ENCODE measurements at places on chromosomes 6 and 20.

DNA sequence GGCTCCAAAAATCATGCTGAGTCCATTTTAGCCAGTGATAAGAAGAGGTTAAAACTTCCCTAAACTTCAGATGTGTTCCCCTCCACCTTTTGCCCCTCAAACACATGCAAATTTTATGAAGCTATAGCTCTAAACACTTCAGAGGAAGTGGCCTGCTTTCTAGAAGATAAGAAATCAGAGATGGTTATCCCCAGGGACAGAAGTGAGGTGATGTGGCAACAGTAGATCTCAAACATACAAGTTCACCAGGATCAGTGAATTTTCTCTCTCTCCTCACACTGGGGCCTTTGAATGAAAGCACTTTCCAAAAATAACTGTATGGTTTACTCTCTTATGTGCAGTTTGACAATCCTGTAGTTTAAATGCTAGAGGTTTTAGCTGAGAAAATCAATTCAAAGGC, 332.0 kb downstream of the BTBD9 start:
- DNase-seq, result no peak

- no peak for DNase-seq
These were observed 33.3 kb downstream of the JPH2 start for GRCh38 chr20:44153636-44154043.

DNA sequence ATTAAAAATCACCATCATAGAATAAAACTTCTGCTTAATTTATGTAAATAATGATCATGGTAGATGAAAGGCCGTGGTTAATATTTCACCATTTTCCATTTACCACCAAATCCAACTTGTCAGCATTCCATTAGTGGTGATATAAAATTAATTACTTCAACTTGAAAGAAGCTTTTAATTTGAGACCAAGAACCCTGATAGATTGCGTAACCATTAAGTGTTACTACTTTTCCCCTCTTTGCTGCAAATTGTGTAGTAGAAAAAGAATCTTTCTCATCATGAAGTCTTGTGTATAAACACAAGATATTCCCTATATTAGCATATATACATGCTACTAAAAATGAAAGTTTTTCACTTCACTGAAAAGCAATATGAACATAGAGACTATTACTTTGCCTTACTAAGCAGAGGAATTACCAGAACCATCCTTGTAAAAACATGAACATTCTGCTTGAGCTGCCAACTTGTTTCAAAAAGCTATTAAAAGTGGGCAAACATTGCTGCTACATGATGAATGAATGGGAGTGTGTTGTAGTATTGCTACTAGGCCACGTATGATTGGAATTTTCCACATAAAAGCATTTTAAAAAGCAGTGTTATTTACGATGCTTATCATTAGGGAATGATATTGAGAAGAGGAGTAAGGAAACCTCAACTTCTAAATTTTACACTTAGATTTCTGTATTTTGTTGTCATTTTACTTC, 35.0 kb downstream of the STX11 start:
- no peak for DNase-seq

GRCh38 chr6:42745083-42745639, 742 bp downstream of the TBCC start:
- peak; percentile 19 for DNase-seq

DNA sequence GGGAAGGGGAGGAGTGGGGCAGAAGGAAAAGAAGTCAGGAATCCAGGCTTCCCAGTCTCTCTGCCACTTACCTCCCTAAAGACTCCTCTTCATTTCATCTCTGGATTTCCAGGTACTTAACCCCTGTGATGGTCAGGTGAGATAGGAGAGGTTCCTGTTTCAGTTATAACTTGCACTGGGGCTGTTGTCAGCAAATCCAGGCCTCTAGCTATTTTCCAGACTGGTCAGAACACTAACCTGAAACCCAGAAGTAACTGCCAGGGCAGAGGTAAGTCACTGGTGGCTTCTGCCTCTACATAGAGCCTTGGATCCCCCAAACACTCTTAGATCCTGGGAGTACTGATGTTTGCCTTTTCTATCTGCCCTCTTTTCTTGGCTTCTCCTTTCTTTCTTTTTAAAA, 233.5 kb upstream of the TAB2 start:
- DNase-seq, result no peak

All from stimulated activated CD4-positive, alpha-beta T cell treated with anti-CD3 and anti-CD28 coated beads, Interleukin-1b, Interleukin-23, amount 100 ng/mL, for 48 hours (primary cell).